ENCODE measurements at places on chromosomes 3 and 15.

DNA sequence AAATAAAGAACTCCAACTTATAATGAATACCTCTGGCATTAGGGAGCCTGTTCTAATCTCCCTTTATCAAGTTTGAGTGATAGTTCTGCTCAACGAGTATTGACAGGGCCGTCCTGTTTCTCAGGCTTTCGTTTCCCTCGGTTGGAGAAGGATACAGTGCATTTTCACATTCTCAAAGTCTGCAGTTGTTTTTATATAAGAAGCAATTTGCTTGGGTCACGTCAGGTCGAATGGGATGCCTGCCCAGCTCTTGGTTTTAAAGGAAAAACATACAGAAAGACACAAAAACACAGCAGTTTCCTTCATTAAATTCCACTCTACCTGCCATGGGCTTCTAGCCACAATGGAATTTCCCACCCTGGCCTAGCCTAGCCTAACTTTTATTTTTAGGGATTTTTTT is 366.3 kb downstream of the TIGIT start:
- DNase-seq: no peak

DNA sequence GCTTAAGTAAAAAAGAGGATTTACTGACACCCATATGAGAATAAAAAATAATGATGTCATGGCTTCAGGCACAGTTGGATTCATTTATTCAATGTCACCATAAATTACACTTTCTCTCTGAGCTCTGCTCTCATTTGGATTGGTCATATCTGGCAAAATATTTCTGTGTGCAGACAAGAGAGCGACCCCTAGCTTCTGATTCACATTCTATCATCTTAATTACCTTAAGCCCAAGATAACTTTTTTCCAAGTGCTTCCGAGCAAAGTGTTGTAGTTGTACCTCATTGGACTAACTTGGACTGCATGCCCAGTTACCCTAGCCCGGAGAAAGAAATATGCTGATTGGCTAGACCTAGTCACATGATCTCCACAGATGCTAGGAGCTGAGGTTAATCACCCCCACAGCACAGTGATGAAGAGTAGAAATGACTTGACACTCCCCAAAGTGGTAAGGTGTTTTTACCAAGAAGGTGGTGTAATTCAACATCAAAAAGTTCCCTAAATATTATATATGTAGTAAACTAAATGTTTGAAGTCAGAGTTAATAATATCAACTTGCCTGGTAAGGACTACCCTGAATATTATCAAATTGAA is 552.2 kb upstream of the SUCLG2 start:
- no peak for DNase-seq

DNA sequence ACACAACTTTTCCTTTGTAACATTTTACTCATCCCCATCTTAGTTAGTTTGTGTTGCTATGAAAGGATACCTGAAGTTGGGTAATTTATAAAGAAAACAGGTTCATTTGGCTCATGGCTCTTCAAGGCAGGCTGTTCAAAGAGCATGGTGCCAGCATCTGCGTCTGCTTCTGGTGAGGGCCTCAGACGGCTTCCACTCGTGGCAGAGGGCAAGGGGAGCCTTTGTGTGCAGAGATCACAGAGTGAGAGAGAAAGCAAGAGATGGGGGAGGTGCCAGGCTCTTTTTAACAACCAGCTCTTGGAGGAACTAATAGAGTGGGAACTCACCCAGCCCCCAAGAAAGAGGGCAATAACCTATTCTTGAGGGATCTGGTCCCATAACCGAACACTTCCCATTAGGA is 23.1 kb downstream of the PLA2G4F start:
- no peak for DNase-seq

DNA sequence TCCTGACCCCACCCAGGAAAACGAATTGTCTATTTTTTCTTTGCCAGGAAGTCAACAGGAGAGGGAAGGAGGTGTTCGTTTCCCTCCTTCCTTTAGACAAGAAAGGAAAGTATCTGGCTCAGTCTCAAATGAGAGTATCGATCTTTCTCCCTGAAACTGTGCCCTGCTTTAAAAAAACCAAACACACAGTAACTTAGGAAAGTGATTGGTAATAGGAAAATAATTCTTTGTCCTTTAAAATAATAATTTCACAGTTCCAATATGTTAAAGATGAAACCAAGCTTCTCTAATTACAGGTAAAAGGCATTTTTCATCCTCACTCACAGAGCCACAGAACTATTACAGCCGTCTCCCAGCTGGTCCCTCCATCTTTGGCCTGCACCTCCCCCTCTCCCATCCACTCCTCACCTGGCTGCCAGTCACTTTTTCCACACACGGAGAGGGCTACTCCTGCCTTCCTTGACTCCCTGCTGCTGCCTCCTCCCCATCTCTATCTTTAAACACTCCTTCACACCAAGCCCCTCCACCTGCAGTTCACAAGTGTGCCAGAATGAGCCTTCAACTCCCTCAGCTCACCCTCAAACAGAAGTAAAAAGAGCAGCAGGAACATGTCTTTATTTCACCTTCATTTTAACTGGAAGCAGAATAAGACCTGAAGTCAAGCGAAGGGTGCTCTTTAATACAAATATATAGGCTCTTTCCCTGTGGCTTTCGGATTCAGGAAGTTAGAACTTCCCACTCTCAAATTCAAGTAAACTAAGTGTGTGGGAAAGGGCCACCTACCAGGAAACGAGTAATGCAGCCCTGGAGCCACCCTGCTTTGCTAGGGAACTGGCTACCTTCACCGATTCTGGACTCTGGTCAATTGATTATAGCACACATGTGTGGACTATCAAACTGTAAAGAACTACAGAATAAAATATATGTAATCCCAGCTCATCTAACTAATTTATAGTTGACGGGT is 116.4 kb downstream of the SENP2 start:
- DNase-seq: no peak

DNA sequence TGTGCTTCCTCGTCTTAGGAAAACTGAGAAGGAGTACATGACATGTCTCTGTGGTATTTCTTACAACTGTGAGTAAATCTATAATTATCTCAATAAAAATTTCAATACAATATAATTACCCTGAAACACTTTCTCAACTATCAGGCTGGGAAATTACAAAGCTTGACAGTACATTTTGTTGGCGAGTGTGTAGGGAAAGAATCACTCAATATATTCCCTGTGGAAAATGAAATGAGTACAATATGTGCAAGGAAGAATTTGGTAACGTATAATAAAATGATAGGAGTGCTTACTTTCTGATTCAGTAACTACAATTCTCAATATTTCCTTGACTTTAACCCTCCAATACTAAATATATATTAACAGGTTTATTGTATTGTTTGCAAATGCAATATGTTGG is 818.2 kb upstream of the CADM2 start:
- DNase-seq: no peak

GRCh38 chr15:62492900-62493299 is 327.8 kb upstream of the C2CD4B start:
- DNase-seq: no peak

- no peak for DNase-seq
These were observed 1.4 kb upstream of the HERC1 start for GRCh38 chr15:63835211-63835568.

- no peak for DNase-seq
These were observed 60.7 kb downstream of the ZBTB20 start for GRCh38 chr3:115086344-115086743.

DNA sequence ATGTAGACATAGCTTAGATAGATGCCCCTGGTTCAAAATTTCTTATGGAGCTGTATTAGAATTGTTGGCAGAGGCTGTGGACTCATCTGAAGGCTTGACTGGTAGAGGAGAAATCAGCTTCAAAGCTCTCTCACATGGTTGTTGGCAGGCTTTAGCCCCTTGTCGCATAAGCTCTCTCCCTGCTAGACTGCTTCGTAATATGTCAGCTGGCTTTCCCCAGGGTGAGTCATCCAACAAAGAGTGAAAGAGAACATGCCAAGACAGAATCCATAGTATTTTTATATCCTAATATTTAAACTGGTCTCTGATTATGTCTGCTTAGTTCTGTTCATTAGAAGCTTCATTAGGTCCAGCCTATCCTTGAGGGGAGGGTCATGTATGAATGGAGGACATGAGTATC is 427.4 kb upstream of the NAALADL2 start:
- no peak for DNase-seq

DNA sequence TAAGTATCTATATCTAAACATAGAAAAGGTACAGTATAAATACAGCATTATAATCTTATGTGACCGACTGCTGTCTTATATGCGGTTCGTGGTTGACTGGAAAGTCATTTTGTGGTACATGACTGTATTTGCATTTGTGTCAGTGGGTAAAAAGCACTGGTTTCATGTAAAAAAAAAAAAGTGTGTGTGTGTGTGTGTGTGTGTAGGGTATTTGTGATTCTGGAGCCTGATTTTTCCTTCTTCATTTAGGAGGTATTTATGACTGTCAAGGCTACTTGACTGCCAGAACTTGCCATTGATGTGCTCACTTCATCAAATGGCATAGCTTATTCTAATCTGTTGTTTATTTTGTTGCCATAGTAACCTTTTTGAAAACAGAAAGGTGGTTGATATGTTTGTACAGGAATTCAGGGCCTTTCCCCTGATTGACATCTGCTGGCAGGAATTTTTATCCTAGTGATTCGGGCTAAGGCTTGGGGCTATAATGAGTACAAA is 63.2 kb downstream of the AKAP13 start:
- no peak for DNase-seq

DNA sequence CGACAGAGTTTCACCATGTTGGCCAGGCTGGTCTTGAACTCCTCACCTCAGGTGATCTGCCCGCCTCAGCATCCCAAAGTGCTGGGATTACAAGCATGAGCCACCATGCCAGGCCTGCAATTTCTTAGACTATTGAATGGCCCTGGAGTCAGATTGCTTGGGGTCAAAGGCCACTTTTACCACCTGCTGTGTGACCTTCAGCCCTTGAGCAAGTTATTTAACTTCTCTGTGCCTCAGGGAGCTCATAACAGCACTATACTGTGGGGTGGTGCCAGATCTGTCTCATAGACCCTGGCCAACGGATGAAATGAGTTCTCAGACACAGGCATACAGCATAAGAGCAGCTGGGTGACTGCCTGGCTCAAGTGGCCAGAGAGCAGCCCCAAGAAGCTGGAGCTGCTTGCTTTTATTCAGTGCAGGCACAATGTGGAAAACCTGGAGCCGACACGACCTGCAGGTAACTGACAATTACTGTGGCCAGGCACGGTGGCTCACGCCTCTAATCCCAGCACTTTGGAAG is 44.9 kb upstream of the FURIN start:
- DNase-seq: no peak

- DNase-seq: no peak
These were observed 134.3 kb downstream of the TIGIT start for GRCh38 chr3:114428044-114428595.

- no peak for DNase-seq
These were observed 46.2 kb downstream of the CTDSPL start for GRCh38 chr3:37907906-37908305.

DNA sequence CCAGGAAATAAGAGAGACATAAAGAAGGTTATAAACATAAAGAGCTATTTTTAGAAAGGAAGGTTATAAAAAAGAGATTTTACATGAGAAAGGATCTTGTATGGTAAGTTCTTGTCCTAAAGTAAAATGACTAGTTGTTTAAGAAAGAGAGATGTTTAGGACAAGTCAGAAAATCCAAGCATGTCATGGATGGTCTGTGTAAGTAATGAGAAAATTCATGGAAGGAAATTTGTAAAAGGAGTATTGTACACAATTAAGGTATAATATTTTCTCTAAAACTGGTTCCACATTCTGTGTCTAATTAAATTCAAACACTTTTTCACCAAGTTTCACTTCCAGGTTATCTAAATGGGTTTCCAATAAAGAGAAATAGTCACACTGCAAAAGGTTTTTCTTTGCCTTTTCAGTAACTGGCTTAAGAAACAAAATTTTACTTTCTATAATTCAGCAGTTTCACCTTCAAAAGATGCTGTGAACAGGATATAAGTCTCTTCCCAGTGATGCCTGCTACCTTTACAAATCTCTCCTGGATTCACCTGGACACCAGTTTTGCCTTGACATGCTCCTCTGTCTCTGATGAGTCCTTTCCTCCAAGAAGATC is 455.7 kb downstream of the ZIC1 start:
- DNase-seq: no peak

DNA sequence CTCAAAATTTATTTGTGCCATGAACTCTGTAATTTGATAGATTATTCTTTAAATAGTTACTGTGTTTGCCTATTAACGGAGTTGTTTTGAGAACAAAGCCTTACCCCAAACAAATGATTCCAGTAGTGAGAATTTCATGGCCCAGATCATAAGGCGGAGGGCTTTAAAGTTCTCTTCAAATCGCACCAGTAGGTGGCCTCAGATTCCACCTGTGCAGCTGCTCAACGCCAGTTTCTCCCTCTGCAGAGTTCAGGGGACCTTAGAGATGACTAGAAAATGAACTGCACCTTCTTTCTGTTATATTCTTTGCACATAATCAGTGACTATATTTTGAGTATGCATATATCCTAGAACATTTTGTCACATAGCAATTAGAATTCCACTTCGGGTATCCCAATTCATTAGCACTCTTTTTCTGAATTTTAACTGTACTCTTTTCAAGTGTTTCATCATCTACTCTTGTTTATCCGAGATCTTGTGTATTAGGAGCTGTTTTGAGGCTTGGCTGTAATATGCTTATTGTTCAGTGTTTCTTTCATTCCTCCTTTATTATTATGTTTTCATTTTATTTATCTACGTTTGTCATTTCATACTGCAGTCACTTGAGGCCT is 232.6 kb upstream of the CHRM5 start:
- no peak for DNase-seq

- no peak for DNase-seq
These were observed 61.8 kb downstream of the PCCB start for GRCh38 chr3:136311968-136312367.

- no peak for DNase-seq
These were observed 510.1 kb upstream of the CFAP20DC start for GRCh38 chr3:59559721-59560435.

GRCh38 chr3:6392123-6392522 is 468.8 kb upstream of the GRM7 start:
- DNase-seq: no peak

DNA sequence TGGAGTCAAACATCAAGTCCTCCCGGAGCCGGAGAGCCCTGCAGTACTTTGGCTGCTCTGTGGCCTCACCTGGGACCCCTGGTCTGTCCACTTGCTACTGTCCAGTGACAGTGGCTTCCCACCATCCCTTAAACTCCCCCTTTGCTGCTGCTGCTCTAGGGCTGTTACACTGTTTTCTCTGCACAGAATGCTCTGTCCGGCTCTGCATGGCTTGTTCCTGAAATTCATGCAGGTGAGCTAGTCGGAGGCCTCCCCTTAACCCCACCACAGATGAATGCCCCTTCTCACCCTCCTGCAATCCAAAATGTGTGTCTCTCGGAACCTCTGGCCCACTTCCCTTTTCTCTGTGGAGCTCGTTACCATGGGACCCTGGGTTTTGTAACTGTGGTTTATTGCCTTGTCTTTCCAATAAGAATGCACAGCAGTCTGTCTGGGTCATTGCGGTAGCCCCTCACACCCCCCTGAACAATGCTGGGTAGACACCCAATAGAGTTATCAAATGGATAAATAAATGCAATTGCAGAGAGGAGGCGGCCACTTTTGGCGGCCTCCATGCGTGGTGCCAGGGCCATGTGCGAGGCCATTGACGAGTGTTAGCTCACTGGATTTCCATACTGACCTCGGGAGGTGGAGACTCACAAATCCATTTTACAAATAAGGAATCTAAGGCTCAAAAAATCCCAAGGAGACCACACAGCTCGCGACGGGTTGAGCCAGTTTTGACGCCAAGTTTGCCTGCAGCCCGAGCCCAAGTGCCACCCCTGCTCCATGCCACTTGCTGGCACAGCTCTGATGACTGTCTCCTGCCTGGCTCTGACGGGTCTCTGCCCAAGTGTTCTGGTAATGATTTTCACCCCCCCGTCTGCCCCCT is 48.5 kb downstream of the RGMA start:
- peak; percentile 92 for DNase-seq

Measured in GF-D8 (cell line).